ENCODE measurements at places on chromosomes 6 and 20.

GRCh38 chr20:42576167-42576566, 613.5 kb downstream of the PTPRT start:
- no peak for DNase-seq

- DNase-seq, result peak; percentile 47
These were observed 129.1 kb upstream of the SMLR1 start for GRCh38 chr6:130697995-130698535.

GRCh38 chr6:111573131-111573883, 32.4 kb downstream of the TRAF3IP2 start:
- DNase-seq, result no peak

GRCh38 chr6:36793296-36793912, 45.8 kb downstream of the CPNE5 start:
- no peak for DNase-seq

- no peak for DNase-seq
These were observed 4.8 kb downstream of the ZBP1 start for GRCh38 chr20:57615445-57615811.

DNA sequence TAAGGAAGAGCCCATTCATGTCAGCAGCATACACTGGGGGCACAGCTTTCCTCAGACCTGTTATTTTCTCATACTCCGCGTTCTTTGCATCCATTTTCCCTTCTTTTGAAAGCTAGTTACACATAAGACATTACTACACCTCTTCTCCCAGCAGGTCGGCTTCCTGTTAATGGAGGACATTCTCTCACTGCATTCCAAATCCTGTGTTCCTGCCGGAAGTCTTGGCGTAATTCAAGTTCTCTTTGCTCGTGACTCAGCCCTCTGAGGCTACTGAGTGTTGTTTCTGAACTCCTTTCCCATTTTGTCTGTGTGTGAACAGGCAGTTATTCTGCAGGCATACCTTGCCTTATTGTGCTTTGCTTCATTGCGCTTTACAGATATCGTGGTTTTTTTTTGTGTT, 97.5 kb upstream of the ZBTB24 start:
- DNase-seq, result no peak

GRCh38 chr20:23551383-23551782, 16.9 kb downstream of the CST9L start:
- DNase-seq, result no peak

DNA sequence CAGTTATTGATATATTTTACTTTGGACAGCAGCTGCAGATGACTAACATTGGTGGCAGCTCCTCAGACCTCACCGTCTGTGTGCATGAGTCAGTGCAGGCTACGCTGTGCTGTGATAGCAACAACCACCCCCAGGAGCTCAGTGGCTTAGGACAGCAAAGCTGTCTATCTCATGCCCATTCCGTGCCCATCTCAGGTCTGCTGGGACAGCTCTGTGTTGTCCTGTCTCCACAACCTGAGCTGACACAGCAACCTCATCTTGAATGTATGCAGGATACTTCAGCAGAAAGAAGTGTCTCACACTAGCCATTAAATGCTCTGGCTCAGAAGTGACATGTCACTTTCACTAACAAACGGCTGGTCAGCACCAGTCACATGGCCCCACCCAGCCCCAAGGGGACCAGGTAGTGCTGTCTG, 47.7 kb downstream of the BANF2 start:
- no peak for DNase-seq

DNA sequence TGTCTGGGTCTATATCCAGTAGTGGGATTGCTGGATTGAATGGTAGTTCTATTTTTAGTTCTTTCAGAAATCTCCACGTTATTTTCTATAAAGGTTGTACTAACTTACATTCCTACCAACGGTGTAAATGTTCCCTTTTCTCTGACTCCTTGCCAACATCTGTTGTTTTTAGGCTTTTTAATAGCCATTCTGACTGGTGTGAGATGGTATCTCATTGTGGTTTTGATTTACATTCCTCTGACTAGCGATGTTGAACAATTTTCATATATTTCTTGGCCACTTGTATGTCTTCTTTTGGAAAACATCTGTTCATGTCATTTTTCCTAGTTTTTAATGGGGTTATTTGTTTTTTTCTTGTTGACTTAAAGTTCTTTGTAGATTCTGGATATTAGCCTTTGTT, 99.3 kb downstream of the BMP2 start:
- no peak for DNase-seq

DNA sequence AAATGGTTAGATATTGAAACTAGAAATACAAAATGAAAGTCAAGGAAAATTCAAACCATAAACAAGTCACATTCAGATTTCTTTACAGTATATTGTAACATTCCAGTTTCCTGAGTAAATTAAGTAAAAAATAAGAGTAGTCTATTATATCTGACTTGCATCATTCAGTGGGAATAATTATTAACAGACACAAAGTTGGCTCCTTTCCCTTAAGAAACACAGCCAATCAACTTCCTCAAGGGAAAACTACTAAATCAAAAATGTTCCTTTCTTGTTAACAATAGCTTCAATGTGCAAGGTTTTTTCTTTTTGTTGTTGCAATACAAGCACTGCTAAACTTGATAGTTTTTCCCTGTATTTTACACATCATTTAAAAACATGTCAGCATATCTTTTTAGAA, 33.2 kb downstream of the DNAAF9 start:
- no peak for DNase-seq

DNA sequence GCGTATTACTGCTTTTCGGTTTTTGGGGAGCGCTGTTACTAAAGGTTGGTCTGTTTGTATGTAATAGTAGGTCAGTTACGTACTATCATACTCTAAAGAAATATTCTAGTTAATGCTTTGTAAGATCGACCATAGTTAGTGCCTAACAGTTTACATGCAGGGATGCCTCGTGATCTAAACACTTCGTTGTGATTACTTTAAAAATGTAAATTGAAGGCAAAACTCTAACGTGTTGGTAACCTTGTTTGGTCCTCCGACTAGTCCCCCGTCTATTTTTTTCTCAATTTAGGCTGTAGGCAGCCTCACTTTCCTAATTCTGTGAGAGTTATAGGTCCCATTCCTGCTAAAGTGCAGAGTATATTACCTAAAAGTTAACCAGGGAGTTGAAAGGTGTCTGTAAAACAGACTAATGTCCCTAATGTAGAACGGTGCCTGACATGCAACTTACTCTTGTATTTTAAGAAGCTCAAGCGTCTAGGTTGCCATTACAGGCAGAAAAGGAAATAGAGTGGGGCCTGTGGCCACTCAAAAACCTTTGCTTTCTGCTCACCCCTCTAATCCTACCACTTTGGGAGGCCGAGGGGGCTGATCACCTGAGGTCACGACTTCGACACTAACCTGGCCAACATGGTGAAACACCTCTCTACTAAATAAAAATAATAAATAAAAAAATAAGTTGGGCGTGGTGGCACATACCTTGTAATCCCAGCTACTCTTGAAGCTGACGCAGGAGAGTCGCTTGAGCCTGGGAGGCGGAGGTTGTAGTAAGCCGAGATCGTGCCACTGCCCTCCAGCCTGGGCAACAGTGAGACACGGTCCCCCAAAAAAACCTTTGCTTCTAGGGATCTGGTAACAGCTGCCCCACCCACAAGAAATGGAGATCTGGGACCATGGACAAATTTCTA, 37.8 kb downstream of the HFE start:
- DNase-seq, result peak; percentile 41

DNA sequence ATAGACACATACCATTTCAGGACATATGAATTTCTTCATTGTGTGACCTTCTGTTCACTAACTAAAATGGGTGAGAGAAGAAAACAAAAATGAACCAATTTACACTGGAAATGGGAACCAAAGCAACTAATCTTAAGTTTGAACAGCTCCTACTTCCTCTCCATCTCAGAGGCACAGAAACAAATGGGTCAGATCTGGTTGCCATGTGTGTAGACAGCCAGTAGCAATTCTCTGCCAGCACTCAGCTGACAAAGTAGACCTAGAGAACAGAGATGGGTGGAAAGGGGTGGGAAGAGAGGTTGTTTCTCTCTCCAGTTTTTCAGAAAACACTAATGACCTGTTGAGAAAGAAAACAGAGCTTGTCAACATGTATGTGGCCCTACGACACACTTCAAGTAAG, 14.3 kb upstream of the POPDC3 start:
- DNase-seq, result no peak

DNA sequence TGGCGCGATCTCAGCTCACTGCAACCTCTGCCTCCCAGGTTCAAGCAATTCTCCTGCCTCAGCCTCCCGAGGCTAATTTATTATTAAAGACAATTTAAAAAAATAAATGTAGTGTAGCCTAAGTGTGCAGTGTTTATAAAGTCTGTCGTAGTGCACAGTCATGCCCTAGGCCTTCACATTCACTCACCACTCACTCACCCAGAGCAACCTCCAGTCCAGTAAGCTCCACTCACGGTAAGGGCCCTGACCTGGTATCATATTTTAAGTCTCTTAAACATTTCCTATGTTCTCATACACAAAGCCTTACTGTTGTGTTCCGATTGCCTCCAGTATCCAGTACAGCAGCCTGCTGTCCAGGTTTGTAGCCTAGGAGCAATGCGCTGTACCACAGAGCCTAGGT, 168.2 kb upstream of the FOXQ1 start:
- DNase-seq, result no peak

DNA sequence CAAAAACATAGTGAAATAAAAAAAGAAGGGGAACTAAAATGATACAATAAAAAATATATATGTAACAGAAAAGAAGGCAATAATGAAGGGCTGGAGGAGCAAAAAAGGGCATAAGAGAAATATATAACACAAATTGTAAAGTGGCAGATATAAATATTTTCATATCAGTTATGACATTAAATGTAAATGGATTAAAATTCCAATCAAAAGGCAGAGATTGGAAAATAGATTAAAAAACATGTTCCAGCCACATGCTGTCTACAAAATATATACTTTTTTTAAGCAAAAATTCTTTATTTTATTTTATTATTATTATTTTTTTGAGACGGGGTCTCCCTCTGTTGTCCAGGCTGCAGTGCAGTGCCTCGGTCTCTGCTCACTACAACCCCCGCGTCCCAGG, 23.9 kb upstream of the NT5E start:
- DNase-seq, result no peak

DNA sequence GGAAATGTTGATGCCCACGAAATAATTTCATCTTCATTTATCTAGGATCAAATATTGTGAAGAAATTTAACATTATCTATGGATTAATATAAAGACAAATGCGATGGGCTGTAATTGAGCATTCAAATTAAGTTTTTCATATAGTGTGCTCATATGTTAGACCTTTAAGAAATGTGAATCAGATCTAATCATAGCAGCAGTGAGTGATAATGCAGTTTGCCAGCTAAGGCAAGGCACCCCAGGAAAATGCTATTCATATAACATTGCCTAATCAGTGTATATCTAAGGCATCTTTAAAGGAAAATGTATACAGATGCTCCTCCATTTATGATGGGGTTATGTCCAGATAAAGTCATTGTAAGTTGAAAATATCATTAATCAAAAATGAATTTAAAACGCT, 135.2 kb downstream of the KCNQ5 start:
- DNase-seq, result no peak

DNA sequence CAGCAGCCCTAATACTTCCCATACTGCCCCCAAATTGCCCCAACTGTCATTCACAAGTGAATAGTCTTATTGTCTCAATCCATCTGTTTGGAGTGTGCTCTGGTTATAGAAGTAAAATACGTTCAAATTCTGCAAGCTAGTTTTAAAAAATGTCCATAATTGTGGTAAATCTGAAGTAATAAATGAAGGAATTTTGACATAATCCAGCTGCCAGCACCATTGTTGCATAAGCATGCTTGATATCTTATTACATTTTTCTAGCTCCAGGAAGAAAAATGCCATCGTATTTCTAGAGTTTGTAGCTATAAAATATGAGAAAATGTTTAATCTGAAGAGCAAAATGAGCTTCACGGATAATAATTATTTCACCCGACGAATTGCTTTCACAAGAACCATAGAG, 664.7 kb downstream of the RFPL4B start:
- no peak for DNase-seq

DNA sequence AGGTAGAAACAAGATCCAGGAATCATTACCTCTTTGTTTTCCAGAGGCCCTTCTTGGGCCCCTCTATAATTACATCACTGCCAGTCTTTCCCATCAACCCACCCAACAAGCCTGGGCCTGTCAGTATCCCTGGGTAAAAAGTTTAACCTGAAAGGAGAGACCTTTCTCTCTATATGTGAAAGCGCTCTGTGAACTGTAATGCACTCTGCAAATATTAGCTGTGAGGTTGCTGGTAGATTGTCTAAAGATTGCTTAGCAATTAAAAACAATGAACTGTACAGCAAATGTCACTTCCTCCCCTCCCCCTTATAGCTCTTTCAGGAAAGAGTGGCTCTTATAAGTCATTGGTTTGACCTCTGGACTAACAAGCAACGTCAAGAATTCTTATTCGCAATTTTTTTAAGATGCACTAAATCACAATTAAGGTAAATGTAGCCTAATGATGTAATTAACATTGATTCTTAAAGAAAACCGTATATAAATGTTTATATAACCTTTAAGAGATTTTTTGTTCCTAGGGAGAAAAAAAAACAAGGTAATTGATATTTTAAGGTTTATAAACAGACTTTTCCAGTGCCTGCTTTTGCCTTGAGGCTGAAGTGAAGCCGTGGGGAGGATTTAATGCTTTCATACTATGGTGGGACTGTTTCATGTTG, 18.4 kb downstream of the ECT2L start:
- no peak for DNase-seq

GRCh38 chr20:20195021-20195705, 142.8 kb downstream of the CFAP61 start:
- no peak for DNase-seq

DNA sequence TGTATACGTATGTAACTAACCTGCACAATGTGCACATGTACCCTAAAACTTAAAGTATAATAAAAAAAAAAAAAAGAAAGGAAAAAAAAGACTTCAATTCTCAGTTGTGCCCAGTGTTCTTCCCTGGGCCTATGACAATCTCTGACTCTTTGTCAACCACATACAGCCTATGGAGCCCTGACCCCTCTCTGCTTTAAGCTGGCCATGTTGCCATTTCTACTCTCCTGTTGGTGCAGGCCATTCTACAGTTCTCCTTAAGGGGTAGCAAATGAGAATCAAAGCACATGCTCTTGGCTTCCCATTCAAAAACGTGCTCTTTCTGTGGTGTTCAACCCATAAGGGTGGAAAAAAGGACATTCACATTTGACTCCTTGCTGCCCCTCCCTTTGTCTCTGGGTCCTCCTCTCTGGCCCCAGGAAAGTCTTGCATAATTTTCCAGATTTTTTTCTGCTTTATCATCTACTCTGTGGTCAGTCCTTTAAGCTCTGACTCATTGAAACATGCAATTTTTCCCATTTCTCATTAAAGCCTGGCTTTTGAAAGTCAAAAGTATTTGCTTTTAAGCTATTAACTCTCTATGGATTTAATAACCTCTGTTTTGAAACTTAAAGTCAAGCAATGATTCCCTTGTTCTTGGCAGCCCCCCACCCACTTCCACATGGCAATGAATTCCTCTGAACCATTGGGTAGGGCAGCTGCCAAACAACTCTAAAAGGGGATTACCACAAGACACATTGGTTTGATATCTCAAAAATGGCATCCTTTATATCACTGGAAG, 208.6 kb upstream of the MCHR2 start:
- DNase-seq, result no peak

DNA sequence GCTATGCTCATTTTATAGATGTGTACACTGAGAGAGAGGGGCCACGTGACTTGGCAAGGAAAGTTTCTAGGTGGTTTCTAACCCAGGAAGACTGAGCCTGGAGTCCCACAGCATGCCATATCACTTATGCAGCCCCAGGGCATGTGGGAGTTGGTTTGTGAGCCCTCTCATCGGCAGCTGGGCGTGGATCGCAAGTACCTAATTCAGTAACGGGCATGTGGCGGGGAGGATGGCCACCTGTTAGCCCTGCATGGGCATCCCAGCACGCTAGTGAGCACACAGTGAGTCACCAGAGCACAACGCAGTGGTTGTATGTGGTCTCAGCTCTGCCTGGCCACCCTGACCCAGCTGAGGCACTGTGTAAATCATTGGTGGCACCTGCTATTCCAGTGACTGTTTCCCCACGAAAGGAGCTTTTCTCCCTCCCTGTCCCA, 88.3 kb downstream of the NINL start:
- no peak for DNase-seq
